A549 (cell line): ENCODE measurements at places on chromosomes 1 and 21. TPM values are rescaled to one million over a fixed set of nuclear protein-coding genes. Genes with fewer than 3 reads are reported as not detected.

The COL6A2 gene
- polyA plus RNA-seq, result 13.0 to 16.5 TPM (median 13.1 TPM) in 3 replicates

The INSRR gene
- not detected in 3 replicates for polyA plus RNA-seq

The DCST2 gene
- 0.23 to 0.46 TPM (median 0.43 TPM) in 3 replicates for polyA plus RNA-seq

The SPRR2D gene
- not detected in 3 replicates for polyA plus RNA-seq

The NUP210L gene
- not detected in 3 replicates for polyA plus RNA-seq

The CLDN19 gene
- 0.03 TPM in 1 of 3 replicates, not detected in the others for polyA plus RNA-seq

The WNT4 gene
- 0.13 to 0.33 TPM (median 0.23 TPM) in 3 replicates for polyA plus RNA-seq
